Activated CD4-positive, alpha-beta T cell treated with anti-CD3 and anti-CD28 coated beads for 48 hours (primary cell): ENCODE measurements at places on chromosomes 13 and 19.
A peak's percentile ranks its signal among the peaks of the same experiment; 100 is the strongest.

DNA sequence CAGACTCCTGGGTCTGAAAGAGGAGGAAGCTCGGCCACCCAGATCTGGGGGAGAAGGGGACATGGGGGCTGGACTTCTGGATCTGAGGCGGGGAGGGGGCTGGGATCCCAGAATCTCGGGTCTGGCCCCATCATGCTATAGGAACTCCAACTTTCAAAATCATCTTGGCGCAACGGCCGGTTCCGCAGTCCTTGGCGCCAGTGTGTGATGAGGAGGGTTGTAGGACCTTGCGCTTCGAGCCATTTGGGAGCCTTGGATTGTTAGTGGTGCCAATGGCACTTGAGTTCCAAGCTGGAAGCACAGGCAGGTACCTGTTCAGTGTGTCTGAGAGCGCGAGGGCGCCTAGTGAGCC is 324 bp downstream of the RUVBL2 start:
- no peak for DNase-seq

DNA sequence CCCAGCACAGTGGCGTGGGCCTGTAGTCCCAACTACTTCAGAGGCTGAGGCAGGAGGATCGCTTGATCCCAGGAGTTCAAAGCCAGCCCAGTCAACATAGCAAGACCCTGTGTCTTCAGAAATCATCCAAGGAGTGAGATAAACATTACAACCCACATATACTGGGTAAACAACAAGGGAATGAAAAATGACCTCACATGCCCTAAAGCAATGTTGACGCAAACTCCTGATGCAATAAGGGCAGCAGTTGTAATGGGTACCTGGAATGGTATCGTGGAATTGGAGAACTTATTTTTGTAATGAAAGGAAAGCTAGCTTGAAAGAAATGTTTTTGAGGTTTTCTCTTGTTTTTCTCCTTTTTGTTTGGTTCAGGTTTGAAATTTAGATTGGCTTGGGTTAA is 24.5 kb upstream of the LGALS16 start:
- DNase-seq: no peak

- DNase-seq: peak; percentile 95
Observed at GRCh38 chr19:47428177-47428894, 9.0 kb upstream of the MEIS3 start.

GRCh38 chr19:36420961-36421748 is 2.7 kb upstream of the ZFP82 start:
- no peak for DNase-seq

- peak; percentile 28 for DNase-seq
Observed at GRCh38 chr13:25171517-25172302, at the start of gene AMER2. Gene AMER2, minus strand, starts transcription at chr13:25172288. Its CDS starts 669 bp downstream, at chr13:25171619.

GRCh38 chr19:43638995-43639518 is 593 bp downstream of the CADM4 start:
- DNase-seq: no peak

DNA sequence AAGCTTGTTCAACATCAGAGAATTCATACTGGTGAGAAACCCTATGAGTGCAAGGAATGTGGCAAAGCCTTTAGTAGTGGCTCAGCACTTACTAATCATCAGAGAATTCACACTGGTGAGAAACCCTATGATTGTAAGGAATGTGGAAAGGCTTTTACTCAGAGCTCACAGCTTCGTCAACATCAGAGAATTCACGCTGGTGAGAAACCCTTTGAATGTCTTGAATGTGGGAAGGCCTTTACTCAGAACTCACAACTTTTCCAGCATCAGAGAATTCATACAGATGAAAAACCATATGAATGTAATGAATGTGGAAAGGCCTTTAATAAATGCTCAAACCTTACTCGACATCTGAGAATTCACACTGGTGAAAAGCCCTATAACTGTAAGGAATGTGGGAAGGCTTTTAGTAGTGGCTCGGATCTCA is 25.2 kb downstream of the ZNF383 start:
- DNase-seq: no peak

DNA sequence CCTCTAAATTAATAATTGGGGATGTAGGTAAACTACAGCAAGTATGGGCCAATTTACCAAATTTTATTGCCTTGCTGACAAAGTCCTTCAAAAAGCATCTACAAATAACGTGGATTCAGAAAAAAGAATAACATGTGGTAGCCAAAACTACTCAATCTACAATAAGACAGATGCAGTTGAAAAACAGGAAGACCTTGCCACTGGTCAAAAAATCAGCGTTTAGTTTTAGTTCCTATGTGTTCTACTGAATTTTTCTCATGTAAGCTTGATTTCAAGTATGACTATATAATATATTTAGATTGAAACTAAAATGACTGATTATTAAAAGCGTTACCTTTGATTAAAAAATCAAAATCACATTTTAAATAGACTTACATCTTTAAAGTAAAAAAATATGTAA is 1317.6 kb downstream of the PCDH9 start:
- DNase-seq: no peak

- DNase-seq: no peak
Observed at GRCh38 chr13:77034881-77035280, 7.9 kb upstream of the FBXL3 start.

DNA sequence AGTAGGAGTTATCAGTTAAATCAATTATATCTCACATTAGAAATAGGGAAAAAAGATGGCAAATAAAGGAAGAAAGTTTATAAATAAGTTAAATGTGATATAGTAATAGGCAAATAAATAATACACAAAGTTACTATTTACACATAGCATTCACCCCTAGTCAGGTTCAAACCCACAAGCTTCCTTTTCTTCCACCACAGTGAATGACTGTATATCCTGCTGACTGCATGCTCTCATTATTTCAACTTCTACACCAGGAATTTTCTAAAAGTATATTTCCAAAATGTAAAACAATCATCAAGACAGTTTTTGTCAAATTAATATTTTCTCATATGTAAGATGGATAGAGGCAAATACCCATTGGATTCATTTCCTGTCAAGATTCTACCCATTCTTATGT is 548.6 kb upstream of the SLITRK5 start:
- no peak for DNase-seq

DNA sequence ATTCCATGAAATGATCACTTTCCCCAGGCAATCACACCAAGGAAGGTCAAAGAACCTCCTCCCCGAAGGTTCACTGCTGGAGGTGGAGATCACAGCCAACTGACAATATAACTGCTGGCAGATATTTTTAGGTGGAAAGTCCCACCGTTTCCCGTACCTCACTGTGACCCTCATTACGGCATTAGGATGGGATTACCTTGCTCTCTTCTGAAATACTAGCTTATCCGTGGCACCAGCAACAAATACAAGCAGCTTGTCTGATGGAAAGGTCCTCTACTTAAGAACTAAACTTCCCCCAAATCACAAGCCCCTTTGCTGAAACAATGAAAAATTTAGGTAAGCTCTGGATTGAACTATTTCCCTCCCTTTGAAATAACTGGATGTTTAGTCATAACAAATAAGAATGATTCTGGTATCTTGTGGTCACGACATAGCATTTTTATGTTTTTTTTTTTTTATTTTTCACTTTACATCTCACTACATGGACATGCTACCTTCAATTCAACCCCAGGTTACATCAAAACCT is 178.9 kb downstream of the COL4A1 start:
- no peak for DNase-seq

DNA sequence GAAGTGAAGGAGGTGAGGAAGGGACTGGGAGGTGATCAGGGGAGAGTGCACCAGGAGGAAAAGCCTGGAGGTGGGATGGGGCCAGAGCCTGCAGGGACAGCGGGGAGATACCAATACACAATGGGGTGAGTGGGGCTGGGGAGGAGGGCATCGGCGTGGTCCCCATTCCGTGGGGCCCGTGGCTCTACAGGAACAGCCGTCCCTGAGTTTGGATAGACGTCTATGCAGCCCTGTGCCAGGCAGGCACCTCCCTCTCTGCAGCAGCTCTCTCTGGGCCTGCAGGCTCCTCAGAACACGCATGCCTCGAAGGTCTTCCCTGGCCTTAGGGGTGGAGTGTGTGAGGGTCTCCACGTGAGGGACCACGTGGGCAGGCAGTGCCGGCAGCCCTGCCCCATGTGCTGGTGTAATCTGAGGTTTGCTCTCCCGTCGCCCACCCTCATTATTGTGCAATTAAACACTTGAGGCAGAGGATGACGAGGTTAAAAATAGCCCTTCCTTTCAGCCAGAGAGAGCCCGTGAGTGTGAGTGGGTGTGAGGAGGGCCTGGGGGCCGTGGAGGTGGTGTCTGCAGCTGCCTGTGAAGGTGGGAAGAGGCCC is 16.5 kb downstream of the C2CD4C start:
- DNase-seq: no peak

- no peak for DNase-seq
Observed at GRCh38 chr13:20121159-20121525, 39.7 kb downstream of the GJA3 start.

- DNase-seq: no peak
Observed at GRCh38 chr19:42207767-42208271, 9.7 kb downstream of the DEDD2 start.

DNA sequence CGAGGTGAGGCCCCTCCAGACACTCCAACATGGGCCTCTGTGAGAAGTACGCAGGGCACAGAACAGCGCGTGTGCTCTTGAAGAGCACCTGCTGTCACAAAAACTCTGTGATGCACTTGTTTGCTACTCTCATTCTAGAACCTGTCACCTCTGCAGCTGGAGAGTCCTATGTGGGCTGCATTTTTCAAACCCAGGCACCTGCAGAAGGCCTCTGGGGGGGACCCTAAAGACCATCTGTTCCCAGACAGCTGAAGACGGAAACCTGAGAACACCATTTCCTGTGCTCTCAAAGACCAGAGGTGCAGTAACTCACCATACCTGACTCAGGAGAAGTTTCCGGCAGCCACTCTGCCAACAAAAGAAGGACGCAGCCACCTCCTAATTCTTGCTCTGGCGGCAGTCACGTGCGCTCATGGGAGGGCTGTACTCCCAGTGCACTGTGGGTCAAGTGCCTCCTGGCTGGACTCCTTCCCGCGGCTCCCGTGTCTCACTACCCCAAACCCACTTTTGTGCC is 28.1 kb downstream of the RANBP3 start:
- peak; percentile 54 for DNase-seq

DNA sequence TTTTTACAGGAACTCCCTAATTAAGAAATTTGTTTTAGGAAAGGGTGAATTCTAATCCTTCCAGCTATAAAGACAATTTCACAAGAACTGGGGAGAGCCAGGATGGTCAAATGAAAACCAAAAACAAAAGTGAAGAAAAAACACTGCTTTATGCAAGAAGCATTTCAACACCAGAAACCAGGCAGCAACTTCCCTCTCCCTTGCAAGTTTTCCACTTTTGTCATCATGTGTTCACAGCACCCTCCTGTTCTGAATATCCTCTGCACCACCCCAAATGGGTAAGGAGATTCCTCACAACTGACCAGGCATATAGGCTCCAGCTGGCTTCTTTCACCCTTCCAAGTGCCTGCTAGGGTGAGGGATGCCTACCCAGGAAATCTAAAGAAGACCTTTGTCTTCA is 328.1 kb downstream of the TBC1D4 start:
- DNase-seq: no peak

GRCh38 chr13:31035185-31035965 is 102.9 kb downstream of the TEX26 start:
- DNase-seq: no peak

DNA sequence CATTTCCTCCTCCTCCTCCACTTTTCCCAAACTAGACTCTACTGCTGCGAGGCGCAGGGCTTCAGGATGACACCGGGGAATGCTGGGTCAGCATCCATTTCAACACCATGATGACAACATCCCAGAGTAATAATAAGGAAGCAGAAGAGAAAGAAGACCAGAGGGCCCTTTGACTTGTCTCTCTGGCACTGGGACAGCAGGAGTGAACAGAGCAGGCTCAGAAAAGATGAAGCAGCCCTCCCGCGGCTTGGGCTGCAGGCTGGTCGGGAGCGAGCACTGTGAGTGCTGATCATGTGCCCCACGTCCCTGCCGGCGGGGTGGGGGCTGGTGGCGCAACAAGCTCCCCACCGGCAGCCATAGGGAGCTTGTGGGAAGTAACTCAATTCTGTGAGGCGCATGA is 30.5 kb downstream of the RANBP3 start:
- DNase-seq: no peak

DNA sequence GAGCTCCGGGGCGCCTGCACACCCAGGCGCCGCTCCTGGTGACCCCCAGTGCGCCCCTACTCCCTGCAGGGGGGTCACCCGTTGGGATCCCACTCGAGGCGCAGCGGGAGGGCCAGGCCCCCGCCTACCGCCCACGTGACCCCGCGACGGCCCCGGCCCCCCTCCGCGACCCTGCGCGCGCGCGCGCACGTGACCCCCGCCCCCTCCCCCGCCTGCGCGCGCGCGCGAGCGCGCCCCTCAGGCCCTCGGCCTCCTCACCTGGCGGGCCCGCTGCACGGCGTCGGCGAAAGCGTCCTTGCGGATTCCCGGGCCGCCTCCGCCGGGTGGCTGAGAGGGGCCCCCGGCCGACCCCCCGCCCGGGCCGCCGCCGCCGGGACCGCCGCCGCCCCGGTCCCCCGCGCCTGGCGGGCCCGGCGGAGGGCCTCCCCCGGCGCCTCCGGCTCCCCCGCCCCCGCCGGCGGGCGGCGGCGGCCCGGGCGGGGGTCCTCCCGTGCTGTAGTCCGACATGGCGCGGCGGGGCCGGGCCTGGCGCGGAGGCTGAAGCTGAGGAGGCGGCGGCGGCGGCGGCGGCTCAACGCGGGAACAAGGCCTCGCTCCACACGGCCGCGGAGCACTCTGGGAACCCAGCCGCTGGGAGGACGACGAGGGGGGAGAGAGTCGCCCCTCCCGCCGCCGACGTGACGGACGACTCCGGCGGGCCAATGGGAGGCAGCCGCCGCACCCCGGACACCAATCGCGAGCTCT is at the start of gene KHSRP:
Gene KHSRP (minus strand): TSS at position 617 of the 744 bp plus-strand sequence. CDS start 110 bp downstream, at position 507.
- peak; percentile 49 for DNase-seq

DNA sequence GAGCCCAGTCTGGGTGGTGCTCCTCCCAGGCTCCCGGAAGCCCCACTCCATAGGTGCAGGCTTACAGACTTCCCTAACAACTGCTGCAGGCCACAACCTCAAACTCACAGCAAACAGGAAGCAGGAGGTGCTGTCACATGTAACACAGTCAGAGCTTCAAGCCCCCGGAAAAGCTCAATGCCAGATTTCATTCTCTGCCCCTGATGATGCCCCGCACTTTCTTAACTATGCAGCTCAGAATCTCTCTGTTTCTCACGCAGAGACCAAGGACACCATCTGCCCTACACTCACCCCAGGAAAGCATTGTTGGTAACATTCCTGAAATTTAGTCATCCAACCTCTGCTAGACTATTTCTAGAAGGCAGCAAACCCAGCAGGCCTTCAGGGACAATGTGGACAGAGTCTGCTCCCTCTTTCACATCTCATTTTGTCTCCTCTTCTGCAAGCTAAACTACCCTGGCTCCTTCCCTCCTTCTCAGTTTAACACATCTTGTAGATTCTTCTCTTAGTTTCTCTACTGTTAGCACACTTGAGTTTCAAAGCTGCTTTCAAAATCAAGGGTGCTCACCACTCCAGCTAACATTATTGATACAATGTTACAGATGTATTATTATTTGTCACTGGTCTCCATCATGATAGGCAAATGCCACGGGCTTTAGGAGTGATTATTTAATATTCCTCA is 162.5 kb downstream of the KCTD12 start:
- no peak for DNase-seq

GRCh38 chr13:113946409-113947181 is 27.3 kb downstream of the C13orf46 start:
- no peak for DNase-seq

GRCh38 chr13:84653915-84654534 is 771.8 kb upstream of the SLITRK1 start:
- no peak for DNase-seq

GRCh38 chr13:35785576-35786303 is 309.3 kb upstream of the MAB21L1 start:
- no peak for DNase-seq

GRCh38 chr19:35226748-35227147 is 1.8 kb downstream of the FAM187B start:
- no peak for DNase-seq

- no peak for DNase-seq
Observed at GRCh38 chr19:44596428-44597130, 16.8 kb upstream of the IGSF23 start.

GRCh38 chr13:38687246-38688229 is 661 bp downstream of the FREM2 start:
- no peak for DNase-seq
